ENCODE measurements at places on chromosomes 6 and 20.

GRCh38 chr6:157638779-157639178, 184.3 kb upstream of the SNX9 start:
- no peak for DNase-seq

- no peak for DNase-seq
These were observed 41.4 kb upstream of the MLN start for GRCh38 chr6:33845031-33845745.

DNA sequence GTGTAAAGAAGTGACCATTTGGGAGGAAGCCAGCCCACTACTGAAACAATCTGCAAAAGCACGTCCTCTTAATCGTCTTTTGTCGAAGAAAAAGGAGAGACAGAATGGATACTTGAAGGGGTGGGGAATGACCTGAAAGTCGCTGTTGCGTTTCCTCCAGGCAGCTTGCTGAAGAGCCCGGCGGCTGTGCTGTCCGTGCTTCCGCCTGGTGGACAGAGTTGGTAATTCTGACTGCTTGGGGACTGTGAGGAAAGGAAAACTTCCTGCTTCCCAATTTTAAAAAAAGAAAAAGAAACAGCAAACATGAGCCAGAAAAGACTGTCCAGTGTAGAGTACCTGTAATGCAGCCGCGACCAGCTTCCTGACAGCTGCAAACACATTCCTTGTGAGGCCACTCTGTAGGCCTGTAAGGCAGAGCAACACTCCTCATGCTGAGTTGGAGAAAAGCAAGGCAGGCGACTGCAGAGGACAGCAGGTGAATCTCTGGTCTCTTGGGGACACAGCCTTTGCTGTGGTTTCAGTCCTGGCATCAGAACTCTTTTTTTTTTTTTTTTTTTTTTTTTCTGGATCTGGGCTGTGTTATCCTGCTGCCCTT, 251.1 kb upstream of the TBX18 start:
- no peak for DNase-seq

DNA sequence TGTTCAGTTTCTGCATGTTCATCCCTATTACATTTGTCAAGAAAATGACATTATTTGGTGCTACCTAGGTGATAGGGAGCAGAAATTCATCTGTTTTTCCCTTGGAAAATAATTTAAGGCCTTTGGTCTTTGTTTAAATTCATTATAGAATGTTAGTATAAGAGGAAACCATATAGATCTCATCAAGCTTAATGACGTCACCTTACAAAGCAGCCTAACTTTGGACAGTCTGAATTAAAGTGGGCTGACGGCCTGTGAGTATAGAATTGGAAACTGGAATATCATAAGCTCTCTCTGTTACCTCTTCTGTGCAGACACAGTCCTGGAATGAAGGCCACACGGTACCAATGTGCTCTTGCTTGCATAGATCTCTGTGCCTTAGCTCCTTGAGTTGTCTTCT, 108.1 kb downstream of the TBC1D7 start:
- DNase-seq = no peak

GRCh38 chr6:17589406-17590096, 10.6 kb upstream of the FAM8A1 start:
- no peak for DNase-seq

GRCh38 chr6:9307786-9308185, 872.4 kb upstream of the SLC35B3 start:
- no peak for DNase-seq

DNA sequence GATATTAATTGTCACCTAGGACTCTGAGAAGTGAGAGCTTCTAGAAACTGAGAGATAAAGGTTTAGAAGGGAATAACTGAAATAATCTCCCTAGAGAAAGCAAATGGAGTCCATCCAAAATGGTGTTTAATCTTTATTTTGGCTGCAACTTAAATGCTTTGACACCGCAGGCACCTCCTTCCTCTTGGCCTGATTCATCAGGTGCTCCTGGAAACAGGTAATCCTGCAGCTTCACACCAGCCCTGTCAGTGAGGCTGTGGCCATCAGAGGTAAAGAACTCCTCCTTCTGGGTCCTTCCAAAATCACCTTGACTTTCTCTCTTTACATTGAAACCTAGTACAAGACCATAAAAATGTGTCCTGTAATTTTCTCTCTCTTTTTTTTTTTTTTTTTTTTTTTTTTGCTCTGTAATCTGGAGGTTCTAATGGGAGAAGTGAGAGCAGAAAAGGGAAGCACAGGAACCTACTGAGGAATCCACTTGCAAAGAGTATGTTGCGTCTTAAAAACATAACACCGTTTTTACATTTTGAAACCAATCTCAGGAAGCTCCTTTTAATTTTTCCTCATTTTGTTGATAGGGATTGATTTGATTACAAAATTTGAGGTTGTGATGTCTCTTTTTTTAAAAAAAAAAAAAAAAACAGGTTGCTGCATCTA, 124.2 kb downstream of the LRRC1 start:
- DNase-seq = no peak

DNA sequence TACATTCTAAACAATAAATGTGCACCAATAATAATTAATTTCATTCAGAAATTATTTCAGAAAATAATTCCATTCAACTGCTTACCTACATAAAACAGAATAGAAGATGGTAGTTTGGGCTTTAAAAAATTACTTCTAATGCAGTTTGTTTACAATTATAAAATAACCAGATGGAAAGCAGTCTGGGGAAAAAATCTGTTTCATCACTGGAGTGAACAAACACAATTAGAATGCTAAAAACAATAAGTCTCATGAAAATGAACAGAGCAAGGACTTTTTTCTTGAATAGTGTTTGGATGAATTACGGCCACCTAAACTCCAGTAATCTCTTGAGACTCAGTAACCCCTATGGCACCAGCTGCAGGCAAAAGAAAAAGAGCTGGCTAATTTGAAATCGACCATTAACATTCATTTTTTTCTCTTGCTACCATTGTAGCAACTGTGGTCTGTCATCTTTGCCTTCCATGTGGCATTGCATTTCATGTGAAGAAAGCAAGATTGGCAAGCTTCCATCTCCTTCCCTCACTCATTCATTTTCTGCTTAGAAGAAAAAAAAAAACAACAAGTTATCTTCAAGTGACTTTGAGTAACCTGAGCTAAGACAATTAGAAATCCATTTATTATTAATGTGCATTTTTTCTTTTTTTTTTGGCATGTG, 88.4 kb upstream of the CEP85L start:
- DNase-seq = no peak

- peak; percentile 31 for DNase-seq
These were observed 185.6 kb downstream of the TSHZ2 start for GRCh38 chr20:53157443-53158408.

DNA sequence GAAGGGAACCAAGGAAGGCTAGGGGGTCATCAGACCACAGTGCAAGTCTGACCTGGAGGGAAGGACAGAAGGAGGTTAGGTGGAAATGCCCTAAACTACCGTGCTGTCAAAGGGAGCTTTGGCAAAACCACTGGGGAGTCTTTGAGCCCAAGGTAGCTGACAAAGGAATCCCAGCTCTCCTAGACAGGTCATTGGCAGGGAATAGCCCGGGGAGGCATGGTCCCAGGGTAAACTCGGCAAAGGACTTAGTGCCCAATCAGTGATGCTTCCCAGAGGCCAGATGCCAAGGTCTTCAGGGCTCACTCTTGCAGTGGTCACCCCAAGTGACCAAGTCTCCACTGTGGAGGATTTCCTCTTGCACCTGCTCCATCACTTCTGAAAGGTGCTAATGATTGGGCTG, 102.3 kb upstream of the CDYL start:
- no peak for DNase-seq

- no peak for DNase-seq
These were observed 72.2 kb downstream of the ATXN1 start for GRCh38 chr6:16688984-16689636.

GRCh38 chr6:14924126-14925024, 321.5 kb upstream of the JARID2 start:
- DNase-seq = no peak

- no peak for DNase-seq
These were observed 332.4 kb downstream of the HACE1 start for GRCh38 chr6:104527311-104527710.
